ENCODE measurements at places on chromosomes 2 and 18.

- DNase-seq: no peak
Measured at GRCh38 chr18:36249392-36249791, 48.1 kb upstream of the FHOD3 start.

- no peak for DNase-seq
Measured at GRCh38 chr2:168314236-168314635, 66.8 kb upstream of the STK39 start.

DNA sequence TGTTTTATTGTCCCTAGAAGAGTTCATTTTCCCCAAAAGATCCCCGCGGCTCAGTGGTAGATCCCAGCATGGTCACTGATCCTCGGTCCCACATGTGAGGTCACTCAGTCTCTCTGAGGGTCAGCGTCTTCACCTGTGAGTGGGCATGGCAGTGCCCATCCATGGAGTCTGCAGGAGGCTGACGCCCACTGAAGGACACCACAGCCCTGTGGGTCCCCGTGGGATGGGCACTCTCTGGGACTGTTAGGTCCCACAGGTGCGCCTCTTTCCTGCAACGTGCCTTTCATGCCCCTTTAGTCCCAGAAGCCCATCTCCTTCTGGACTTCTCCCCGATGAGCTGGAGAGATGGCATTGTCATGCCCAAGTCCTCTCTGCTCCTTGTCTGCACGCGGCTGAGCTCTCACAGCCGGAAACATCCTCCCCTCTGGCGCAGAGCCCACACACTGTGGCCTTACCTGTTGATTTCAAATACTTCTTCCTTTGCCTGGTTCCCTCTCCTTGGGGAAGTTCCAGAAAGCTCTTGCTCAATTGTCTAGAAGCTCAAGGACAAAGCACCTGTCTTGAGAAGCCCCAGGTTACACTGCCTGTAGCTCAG lies 75.9 kb downstream of the PTGR3 start:
- no peak for DNase-seq

DNA sequence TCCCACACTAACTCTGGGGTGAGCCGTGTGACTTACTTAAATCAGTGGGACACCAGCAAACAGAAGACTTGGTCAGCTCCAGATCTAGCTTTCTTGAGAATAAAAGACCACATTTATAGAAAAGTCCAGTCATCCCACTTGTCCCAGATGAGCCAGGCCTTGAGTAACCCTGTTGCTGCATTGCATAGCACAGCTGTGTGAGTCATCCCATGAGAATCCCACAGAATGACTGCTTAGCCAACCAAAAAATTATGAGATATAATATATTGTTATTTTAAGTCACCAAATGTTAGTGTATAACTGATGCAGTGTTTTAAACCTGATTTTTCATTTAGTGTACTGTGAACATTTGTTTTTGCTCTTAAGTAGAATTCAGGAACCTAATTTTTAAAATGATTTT lies 94.2 kb upstream of the FSHR start:
- peak; percentile 84 for DNase-seq

DNA sequence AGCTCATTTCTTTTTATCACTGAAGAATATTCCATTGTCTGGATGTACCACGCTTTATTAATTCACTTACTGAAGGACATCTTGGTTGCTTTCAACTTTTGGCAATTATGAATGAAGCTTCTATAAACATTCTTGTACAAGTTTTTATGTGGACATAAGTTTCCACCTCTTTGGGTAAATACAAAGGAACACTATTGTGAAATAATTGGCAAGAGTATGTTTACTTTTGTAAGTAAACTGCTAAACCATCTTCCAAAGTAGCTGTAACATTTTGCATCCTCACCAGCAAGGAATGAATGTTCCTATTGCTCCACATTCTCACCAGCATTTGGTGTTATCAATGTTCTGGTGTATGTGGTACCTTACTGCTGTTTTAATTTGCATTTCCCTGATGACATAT lies 15.8 kb upstream of the VWC2L start:
- DNase-seq: no peak

DNA sequence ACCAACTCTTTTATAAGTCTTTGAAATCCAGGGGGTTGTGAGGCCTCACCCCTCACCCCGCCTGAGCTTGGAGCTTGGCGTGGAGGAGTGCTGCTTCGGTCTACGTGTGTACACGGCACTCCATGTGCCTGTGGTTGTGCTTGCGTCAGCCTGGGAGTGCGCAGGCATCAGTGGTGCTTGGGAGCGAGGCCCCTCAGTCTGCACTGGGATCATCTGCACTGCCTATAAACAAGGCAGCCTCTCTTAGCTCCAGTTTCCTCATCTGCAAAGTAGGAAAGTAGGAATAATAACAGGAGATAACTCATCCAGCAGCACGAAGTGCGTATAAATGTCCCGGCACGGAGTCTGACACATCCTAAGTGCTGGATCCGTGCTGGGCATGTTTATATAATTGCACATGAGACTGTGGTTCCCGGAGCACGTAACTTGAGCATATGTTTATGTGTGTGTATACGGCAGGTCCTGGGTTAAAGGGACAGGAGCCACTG lies 1.2 kb downstream of the GYPC start:
- no peak for DNase-seq

DNA sequence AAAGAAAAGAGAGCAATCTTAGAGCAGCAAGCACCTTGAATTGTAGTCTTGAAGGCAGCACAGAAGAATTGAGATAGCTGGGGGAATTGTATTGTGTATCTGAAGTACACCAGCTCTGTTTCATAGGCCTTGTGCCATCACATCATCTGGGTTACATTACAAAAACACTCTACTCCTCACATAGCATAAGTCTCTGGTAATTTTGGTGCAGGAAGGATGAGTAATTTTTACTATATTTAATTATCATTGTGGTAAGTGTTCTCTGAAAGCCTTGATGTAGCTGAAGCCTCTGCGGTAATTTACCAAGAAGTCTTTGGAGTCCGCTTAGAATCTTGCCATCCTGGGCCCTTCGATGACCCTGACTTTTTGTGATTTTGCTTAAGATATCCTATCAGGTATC lies 291.1 kb downstream of the ARHGAP15 start:
- no peak for DNase-seq

- DNase-seq: no peak
Measured at GRCh38 chr2:43481927-43482542, 113.8 kb downstream of the THADA start.

- no peak for DNase-seq
Measured at GRCh38 chr2:233481368-233482142, 85.0 kb downstream of the USP40 start.

DNA sequence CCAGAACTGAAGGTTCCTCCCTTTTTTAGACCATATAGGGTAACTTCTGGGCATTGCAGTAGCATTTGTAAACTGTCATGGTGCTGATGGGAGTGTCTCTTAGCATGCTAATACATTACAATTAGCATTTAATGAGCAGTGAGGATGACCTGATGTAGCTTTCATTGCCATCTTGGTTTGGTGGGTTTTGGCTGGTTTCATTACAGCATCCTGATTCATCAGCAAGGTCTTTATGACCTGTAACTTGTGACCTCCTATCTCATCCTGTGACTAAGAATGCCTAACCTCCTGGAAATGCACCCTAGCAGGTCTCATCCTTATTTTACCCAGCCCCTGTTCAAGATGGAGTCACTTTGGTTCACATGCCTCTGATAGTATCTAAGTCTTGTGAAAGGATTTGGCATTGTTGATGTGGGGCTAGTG lies 159.0 kb downstream of the TMX3 start:
- DNase-seq: no peak

DNA sequence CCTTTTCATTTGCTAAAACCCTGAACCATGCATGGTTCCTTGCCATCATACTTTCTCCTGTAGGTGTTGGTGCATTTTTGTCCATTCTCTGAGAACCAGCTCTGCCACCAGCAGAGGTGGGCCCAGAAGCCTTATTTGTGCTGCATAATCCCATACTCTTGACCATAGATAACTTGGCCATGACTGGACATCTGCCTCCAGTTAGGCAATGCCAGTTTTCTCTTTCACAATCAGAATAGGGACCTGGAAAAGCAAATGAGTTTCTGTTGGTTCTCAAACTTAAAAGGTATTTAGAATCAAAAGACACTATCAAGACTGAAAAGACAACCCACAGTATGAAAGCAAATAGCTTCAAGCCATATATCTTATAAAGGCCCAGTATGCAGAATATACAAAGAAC lies 167.3 kb downstream of the MAIP1 start:
- no peak for DNase-seq

- no peak for DNase-seq
Measured at GRCh38 chr2:39301352-39301751, 57.6 kb upstream of the CDKL4 start.

- no peak for DNase-seq
Measured at GRCh38 chr18:79685281-79685680, 5.7 kb downstream of the CTDP1 start.
